ENCODE measurements at places on chromosomes 11 and 22.

- no peak for DNase-seq
Observed at GRCh38 chr11:102546923-102547471, 16.4 kb upstream of the MMP7 start.

DNA sequence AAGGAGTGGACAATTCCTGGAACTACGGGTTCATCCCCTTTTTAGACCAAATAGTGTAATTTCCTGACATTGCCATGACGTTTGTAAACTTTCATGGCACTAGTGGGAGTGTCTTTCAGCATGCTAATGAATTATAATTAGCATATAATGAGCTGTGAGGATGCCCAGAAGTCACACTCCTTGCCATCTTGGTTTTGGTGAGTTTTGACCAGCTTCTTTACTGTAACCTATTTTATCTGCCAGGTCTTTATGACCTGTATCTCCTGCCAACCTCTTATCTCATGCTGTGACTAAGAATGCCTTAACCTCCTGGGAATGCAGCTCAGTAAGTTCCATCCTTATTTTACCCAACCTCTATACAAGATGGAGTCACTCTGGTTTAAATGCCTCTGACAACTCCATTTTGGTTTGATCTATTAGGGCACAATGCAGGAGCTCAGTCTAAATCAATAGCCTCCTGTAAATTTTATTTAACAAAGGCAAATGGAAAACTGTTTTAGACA lies 20.7 kb downstream of the OR10A6 start:
- DNase-seq: no peak

GRCh38 chr22:24434471-24435322 lies 7.3 kb downstream of the ADORA2A start:
- DNase-seq: no peak

DNA sequence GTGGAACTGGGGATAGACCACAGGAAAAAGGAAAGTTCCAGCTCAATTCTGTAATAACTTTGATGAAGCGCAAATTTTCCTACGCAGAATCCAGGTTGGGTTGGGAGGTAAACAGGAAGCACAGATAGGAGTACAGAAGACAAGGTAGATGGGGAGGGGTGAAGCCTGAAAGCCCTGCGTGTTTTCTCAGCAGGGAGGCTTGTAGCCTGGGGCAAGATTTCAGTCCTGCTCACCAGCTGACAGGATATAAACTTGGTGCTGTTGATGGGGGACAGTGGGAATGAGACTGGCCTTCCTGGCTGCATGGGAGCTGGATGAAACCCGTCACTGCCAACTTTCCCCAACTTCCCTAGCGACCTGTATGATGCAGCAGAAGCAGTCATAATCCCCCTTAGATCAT lies 114.9 kb downstream of the ARHGAP32 start:
- no peak for DNase-seq

DNA sequence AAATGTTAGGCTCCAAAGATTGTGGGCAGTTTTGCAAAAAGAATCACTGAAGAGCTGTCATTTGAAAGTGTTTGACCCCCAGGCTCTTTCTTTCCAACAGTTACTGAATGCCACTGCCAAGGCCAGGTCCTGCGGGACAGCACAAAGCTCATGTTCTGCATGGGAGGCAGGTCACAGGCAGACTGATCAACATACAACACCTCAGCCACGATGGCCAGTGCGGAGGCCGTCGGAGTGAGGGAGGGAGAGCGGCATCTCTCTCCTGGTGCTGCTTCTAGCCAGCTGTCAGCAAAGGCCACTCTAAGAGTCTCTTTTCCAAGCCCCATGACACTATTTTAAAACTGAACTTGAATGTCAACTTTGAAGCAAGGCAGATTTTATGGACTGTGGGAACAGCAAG lies 49.9 kb downstream of the ARFGAP3 start:
- no peak for DNase-seq

- DNase-seq: no peak
Observed at GRCh38 chr22:33887173-33887572, 33.1 kb downstream of the LARGE1 start.

- no peak for DNase-seq
Observed at GRCh38 chr22:45550891-45551290, 48.2 kb downstream of the FBLN1 start.

- DNase-seq: no peak
Observed at GRCh38 chr11:132254906-132255305, 884.5 kb downstream of the NTM start.

GRCh38 chr11:131186629-131187101 lies 183.8 kb upstream of the NTM start:
- no peak for DNase-seq

GRCh38 chr11:7590529-7590928 lies 76.7 kb downstream of the PPFIBP2 start:
- no peak for DNase-seq

DNA sequence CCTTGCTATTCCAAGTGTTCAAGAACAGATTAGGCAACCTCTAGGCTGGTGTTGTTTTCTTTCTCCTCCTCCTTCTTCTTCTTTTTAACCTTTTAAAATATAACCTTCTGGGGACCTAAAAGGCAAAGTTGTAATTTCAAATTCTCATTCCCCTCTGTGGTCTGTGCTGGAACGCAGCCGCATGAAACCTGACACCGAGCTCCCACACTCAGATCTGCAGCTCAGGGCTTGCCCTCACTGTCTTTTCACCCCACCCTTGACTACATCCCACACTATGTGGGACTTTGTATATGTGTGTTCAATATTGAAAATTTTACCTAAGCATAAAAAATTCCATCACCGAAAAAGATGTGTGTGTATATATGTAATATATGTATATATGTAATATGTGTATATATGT lies 62.0 kb upstream of the ARHGAP42 start:
- no peak for DNase-seq

DNA sequence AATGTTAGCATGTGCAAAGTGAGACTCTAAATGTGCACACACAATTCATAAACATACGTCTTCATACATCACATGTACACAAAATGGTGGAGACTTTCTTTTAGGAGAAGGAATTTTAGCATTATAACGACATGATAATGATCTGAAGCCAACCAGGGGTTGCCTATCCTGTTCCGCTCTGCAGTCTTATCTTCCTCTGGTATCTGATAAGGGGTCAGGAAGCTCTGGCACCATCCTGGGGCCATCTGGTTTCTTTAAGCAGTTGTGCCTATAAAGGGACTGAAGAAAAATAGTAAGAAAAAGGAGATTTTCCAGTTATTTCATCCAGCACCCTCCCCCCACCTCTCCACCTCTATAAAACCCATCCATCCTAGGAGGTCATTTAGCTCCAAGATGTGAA lies 5.8 kb upstream of the NUP50 start:
- DNase-seq: no peak

GRCh38 chr11:7056828-7057513 lies 31.8 kb upstream of the RBMXL2 start:
- no peak for DNase-seq

- DNase-seq: peak; percentile 74
Observed at GRCh38 chr11:116791002-116791812, 472 bp downstream of the APOA5 start.

GRCh38 chr11:67416416-67417335 lies 1.2 kb downstream of the CARNS1 start:
- no peak for DNase-seq

GRCh38 chr22:23862103-23862502 lies 4.4 kb downstream of the SLC2A11 start:
- DNase-seq: no peak

- no peak for DNase-seq
Observed at GRCh38 chr22:19233189-19233661, 54.7 kb upstream of the SLC25A1 start.

- DNase-seq: no peak
Observed at GRCh38 chr22:48492366-48493320, 1335.0 kb downstream of the BRD1 start.

DNA sequence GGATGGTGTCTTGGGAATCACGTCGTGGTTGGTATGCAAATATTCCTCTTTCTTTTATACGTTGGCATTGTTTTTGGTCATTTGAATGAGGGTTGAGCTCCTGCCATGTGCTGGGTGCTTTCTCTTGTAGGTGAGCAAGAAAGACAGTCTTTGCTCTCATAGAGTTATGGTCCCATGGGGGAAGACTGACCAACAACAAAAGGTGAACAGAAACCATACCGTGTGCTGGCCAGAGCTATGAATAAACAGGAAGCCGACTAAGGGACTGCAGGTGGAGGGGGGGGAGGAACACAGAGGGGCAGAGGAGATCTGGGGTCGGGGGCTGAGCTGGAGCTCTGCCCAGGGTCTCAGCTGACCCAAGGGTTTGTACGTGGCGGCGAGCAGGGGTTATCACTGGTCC lies 245.3 kb downstream of the CTTN start:
- no peak for DNase-seq

DNA sequence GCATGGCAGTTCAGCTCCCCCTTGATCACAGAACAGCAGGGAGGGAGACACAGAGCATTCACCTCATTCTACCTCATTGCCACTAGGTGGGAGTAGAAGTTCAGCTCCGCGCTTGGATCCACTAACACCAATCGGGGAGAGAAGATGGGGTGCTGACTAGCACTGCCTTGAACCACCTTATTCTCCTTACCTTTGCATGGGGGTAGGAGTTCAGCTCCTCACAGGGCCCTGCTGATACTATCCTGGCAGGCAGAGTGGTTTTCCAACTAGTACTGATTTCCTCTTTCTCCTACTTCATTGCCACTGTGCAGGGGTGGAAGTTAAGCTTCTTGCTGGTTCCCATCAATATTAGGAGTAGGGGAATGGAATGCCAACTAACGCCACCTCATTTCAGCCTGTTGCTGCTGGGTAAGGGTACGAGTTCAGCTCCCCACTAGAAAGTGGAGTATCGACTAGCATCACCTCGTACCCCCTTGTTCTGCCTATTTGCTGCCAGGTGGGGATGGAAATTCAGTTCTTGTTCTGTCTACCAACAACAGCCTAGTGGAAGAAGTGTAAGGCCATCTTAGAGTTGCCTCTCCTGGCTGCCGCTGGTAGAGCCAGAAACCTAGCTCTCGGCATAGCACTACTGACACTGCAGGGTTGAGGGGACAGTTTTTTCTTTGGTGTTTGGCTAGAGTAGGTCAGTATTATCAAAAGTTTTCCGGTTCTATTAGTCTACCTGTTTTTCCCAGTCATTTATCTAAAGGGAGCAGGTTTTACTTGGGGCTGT lies 550.9 kb upstream of the CCDC90B start:
- DNase-seq: peak; percentile 58

DNA sequence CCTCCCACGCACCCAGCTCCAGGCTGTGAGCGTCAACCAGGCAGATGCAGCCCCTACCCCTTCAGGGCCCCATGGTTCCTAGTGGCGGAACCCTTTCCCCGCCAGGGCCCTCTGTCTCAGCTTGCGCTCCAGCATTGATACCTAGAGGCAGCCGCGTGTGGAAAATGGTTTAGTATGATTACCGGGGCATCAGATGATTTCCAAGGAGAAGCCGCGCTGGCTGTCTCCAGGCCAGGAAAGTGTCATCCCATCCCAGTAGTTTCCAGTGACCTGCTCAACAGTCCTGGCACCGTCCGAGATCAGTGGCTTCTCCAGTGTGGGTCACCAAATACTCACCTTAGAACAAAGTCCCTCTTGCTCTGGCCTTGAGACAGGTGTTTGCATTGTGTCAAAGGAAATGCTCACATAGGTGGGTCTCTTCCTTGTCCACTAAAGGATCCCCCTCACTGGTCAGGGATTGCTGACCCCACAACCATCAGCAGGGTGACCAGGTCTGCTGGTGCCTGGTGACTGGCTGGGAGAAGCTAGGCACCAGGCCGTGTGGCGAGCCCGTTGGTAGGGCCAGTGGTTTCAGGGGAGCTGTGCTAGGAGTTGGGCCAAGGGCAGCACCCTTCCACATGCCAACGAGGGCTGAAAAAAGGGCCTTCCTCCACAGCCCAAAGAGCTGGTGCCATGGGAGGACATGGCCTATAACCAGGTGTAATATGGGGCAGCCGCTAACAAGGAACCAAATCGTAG lies 109.4 kb downstream of the MORC2 start:
- DNase-seq: no peak

DNA sequence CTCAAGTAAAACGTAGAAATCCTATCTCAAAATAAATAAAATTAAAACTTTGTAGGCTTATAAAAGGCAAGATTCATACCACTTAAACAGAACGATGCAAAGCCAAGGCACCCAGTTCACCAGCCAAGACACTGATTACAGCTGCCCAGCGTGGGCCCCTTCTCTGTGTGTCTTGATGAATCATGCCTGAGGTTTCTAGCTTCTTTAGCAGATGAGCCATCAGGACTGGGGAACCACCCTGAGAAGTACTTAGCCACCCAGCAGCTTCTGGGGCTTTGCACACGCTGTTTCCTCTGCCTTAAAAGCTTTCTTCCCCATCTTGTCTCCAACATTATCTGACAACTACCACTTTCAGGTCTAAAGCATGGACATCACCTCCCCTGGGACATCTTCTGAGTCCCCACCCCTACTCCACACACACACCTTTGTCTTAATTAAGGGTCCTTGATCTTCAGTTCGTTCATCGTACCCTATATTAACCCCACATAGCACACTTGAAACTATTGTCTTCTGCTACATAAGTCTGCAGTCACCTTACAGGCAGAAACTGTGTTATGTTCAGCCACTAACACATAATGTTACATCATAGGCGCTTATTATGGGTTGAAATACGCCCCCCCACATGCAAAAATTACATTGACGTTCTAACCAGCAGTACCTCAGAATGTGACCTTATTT lies 8.7 kb upstream of the LAYN start:
- no peak for DNase-seq

All from iPS DF 6.9 (cell line).